ENCODE measurements at places on chromosomes 4 and X.

DNA sequence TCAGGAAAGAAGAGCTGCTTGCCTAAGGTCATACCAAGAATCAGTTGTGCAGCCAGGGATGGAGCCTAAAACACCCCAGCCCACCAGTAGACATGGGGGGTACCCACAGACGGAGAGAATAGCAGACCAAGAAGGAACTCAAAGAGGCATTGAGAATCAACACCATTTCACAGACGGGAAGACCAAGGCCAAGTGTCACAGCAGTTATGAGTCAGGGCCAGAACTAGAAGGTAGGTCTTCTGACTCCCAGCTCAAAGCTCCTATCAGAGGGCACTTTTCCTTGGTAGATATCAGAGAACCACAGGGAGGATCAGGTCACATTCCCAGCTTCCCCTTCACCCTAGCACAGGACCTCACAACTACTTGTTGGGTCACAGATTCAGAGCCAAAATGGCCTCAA is 14.5 kb downstream of the OTUD5 start:
- DNase-seq = no peak

- no peak for DNase-seq
Observed at GRCh38 chr4:11487868-11488544, 59.3 kb upstream of the HS3ST1 start.

DNA sequence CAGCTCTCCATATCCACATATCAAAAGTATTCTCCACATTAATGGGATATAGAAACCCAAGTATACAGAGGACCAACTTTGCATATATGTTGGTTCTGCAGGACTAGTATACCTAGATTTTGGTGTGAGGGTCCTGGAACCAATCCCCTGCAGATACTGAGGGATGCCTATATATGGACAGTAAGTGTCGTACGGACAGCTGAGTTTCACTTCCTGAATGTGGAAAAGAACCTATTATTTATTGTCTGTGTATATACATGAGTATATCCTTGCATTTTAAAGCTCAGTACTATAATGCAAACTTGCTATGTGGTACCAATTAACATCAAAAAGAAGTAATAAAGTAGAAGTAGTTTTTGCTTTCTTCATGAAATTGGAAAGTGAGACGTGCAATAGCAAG is 101.9 kb downstream of the FBXW7 start:
- DNase-seq = no peak

DNA sequence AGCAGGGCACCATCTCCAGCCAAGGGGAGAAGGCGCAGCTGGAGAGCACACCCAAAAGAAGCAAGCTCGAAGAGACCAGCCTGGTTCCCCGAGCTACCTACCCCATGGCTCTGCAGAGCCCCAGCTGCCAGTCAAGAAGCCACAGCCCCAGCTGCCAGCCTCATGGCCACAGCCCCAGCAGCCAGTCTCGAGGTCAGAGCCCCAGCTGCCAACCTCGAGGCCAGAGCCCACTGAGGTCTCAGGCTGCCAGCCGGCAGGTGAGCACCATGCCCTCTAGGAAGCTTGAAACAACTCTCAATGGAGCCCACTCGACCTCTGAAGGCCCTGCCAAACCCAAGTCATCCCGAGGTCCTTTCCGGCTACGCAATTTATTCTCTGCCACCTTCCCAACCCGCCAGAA is 27.0 kb upstream of the PRPS1 start:
- peak; percentile 8 for DNase-seq

DNA sequence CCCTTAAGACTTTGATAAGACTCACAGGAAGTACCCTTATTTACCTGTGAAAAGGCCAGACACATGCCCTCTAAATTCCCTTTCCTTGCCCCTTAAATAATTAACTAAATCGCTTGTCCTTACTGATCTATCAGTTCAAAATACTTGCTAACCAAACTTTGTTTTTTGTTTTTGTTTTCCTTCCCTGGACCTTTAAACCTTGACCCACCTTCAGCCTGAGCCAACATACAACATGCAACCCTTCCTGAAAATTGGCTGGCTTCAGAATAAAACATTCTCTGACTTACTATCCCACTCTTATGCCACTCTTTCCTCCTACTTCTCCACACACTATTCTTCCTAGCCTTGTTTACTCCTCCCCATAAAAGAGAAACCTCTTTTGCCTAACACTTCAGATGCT is 448.1 kb upstream of the TRAM1L1 start:
- DNase-seq = no peak

GRCh38 chr4:957581-958313 is 15.6 kb downstream of the DGKQ start:
- DNase-seq = no peak

GRCh38 chrX:555725-556666 is 74.6 kb upstream of the SHOX start:
- no peak for DNase-seq

- DNase-seq = no peak
Observed at GRCh38 chr4:10963241-10963640, 278.7 kb upstream of the CLNK start.

DNA sequence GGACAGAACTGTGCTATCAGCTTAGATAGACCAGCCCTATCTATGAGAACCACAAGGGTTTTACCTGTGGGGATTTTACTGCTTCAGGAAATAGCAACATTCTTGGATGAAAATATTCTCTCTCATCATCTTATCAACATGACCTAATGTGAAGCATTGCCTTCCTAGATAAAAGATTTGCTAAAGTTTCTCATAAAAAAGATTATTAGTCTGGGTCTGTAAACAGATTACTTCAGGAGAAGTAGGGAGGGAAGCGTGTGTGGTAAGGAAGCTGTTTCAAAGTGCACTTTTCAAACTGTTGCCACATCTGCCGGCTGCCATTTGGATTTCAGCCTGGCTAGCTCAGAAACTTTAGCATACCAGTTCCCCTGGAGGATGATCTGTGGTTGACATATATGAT is at the start of gene NOX1:
Gene NOX1 (minus strand): TSS at position 35 of the 400 bp plus-strand sequence. CDS start 220 bp downstream, outside the sequence.
- DNase-seq = no peak

DNA sequence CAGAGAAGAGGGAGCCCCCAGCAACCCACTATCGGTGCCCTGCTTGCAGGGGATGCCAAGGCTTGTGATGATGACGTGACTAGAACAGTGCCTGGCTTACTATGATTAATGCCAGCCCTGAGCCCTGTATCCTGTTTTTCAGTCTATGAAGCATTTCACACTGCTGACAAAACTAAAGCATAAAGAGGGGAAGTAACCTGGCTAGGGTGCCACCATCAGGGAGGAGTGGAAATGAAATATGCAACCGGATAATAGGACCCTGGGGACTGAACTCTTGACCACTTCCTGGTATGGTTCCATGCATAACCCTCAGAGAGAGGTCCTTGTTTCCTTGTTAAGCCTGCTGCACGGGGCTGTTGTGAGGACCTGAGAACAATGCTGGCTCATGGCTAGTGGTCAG is 50.3 kb downstream of the MED28 start:
- DNase-seq = peak; percentile 17

- no peak for DNase-seq
Observed at GRCh38 chrX:7362111-7362510, 214.2 kb upstream of the PUDP start.
